Eye (tissue), 1 donor: ENCODE measurements at places on chromosomes 5 and 9.

GRCh38 chr9:92151691-92152393, 36.6 kb upstream of the SPTLC1 start:
- DNase-seq = no peak

- DNase-seq = no peak
These were observed 27.2 kb downstream of the CCDC69 start for GRCh38 chr5:151196556-151197290.

DNA sequence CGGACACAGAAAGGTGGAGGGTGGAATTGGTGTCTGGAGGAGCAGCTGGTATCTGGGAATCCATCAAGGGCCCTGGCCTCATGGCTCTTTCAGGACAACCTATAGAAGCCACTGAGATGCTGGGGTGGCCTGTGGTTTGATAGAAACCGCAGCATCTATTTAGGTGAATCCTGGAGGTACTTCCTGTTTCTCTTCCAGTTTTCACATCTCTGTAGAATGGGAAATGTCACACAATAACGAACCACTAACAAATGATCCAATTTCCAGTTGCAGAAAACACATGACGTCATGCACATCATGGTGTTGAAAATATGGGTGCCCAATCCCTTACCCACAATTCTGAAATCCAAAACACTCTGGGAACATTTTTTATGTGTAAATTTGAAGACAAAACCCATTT, 52.2 kb downstream of the ROPN1L start:
- DNase-seq = no peak

- no peak for DNase-seq
These were observed 80.0 kb downstream of the OTULIN start for GRCh38 chr5:14744296-14745187.

- DNase-seq = no peak
These were observed 88.6 kb upstream of the IFNE start for GRCh38 chr9:21570643-21571275.

- DNase-seq = no peak
These were observed 467.3 kb upstream of the PIK3R1 start for GRCh38 chr5:67748165-67748690.

- DNase-seq = no peak
These were observed 11.3 kb downstream of the FBXO38 start for GRCh38 chr5:148395031-148395430.

DNA sequence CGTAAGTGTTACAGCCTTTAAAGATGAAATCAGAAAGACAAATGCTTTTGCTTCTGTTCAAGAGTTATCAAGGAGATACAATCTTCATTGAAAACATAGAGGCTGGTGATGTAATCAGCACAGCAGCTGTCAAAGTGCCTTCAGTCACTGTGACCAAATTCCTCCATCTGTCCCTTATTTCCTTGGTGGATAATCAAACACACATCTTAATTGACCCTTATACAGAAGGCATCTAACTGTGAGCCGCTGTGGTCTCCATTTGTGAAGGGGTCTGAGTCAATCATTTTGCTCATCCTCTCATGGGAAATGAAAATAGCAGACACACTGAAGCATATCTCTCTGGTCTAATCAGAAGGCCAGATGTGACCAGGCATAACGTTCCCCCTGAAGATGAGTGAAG, 130.1 kb upstream of the TLR4 start:
- DNase-seq = peak; percentile 72

- no peak for DNase-seq
These were observed 10.2 kb downstream of the MAMDC2 start for GRCh38 chr9:70053864-70054263.

DNA sequence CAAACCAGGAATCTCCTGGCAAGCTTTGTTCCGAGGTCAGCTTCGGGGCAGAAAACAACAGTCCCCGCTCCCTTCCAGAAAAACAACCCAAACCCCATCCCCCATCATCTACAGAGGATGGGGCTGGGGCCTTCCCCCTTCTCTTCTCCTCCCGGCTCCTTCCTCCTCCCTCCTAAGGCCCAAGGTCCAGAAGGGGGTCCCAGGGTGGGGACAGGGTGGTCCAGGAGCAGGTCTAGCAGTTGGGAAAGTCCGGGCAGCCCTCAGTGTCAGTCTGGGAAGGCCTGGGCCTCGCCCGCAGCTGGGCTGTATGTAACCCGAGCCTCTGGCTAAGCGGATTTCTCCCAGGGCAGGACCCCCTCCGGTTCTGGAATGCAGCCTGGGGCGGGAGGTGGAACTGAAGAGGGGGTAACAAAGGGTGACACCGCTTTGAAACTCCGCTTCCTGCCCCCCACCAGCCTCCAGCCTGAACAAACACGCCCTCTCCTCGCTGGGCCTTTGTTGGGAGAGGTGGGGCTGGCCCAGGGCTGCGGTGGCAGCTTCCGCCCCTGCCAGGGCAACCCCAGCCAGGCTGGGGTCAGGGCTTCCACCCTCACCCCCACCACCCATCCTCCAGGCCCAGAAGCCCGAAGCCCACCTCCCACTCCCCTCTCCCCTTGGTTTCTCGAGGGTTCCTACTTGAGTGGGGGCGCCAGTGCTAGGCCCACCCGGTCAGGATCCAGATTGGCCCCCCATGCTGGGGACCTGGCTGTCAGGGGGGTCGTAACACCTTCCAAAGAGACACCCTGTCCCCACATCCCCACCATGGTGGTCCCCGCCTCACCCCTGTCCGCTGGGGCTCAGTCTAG, 63.5 kb downstream of the C9orf50 start:
- peak; percentile 94 for DNase-seq

GRCh38 chr5:171961117-171961516, 45.3 kb downstream of the FBXW11 start:
- no peak for DNase-seq

- DNase-seq = no peak
These were observed 458.0 kb upstream of the IZUMO3 start for GRCh38 chr9:25003686-25004085.

GRCh38 chr5:144697847-144698262, 527.2 kb downstream of the KCTD16 start:
- DNase-seq = peak; percentile 28

DNA sequence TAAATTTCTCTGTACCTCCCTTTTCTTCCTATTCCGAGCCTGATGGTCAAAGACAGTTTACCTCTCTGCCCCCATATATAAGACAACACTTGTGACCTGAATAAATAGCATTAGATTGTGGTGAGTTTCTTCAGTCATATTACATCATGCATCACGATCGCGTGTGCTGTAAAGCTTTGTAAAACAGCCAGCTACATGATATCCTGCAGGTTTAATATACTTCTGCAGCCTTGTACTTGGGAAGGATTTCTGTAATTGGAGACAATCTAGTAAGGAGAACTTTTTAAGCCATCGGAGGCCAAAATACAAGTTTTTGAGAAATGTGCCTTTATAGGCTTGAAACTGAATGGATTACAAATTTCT, 711.8 kb upstream of the WWC1 start:
- DNase-seq = no peak

- DNase-seq = no peak
These were observed 502.8 kb downstream of the BNC2 start for GRCh38 chr9:16367605-16368231.

GRCh38 chr5:39193553-39194465, 25.6 kb downstream of the FYB1 start:
- DNase-seq = no peak

- no peak for DNase-seq
These were observed 23.7 kb downstream of the CSNK1G3 start for GRCh38 chr5:123535648-123536047.

- DNase-seq = no peak
These were observed 153.8 kb downstream of the HSPA4 start for GRCh38 chr5:133205649-133206048.

- DNase-seq = no peak
These were observed 6.7 kb downstream of the SLCO4C1 start for GRCh38 chr5:102289251-102289899.

GRCh38 chr5:89545076-89545475, 662.1 kb upstream of the MEF2C start:
- peak; percentile 18 for DNase-seq

DNA sequence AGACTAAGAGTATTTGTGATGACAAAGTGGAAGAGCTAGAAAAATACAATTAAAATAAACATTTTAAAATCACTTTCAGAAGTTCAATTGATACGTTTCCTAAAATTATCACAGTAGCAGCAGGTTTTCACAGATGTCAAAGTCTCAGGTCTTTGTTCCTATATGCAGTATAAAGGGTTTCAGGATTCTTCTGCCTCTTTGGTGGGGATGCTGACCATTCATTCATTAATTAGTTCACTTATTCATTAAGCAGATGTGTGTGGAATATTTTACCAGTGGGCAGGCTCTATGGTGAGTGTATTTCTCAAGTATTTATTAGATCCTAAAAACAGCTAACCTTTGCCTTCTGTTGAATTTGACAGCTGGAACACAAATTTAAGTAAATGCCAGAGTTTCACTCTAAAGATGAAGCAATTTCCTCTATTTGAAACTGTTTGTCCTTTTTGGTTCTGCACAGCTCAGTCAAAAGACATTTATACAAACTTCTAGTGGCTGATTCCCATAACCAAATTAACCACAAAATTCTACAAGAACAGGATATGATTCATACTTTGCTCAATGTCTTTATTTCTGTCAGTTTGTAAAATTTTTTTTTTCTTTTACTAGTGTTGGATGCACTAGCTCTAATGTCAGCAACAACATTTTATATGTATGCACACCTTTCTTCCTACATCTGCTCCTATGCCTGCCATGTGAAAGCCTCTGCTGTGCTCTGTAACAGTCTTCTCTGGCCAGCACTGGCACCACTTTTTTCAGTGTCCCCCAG, 75.9 kb upstream of the PRR16 start:
- peak; percentile 2 for DNase-seq

DNA sequence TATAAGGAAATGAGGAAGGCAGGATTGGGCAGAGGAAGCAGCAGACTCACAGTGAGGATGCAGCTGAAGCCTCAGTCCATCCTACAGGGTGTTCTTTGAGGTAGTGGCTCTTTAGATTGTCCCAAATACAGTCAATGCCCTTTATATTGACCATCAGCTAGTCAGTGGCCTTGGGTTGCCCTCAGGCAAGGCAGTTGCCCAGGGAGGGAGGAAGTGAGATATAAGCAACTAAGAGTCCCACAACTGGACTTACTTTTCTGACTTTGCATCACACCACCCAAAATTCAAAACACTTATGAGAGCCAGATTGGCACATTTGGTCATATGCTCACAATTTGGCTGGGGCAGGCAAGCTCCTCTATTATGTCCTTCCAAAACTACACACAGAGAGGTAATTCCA, 9.4 kb upstream of the SLC12A2 start:
- no peak for DNase-seq

DNA sequence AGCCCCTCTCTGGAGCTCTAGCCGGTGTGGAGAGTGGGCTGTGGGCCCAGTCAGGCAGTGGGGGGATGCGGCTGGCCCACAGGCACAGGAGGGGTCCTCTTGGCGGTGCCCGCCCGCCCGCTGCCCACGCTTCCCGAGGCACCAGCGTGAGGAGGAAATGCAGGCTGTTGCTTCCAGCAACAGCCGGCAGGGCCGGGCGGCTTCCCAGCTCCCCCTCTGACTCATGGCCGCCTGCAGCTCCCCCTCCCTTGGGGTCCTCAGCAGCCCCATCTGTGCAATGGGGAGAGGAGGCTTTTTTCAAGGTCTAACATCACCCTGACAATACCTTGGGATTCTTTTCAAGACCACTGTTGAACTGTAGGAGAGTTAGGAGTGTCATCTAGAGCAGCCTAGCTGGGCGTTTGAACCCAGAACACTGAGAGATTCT, 10.4 kb downstream of the CXXC5 start:
- no peak for DNase-seq

DNA sequence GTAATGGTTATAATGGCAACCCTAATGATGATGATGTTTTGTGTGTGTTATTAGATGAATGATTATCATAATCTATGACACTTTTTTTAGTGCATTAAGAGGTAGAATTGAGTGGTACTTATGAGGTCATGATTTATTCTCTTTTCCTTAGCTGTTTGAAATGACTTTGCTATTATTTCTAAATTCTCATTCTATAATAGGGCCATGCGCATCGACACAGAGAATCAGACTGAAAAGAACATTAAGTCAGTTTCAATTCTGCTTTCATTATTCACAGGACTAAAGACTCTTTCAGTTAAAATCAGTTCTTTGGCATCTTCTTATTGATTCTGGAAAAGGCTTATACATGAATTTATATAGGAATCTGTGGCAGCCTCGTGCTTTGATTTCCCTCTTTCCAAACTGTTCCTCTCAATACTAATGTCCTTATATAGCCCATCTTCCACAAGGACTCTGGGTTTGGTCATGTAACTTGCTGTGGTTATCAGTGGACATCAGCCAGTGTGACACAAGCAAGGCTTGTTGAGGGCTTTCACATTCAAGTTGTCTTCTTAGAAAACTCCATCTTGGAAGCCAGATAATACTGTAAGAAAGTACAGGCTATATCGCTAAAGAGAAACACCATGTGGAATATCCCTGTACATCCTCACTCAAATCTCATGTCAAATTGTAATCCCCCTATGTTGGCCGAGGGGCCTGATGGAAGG, 140.3 kb upstream of the CHD1 start:
- no peak for DNase-seq

DNA sequence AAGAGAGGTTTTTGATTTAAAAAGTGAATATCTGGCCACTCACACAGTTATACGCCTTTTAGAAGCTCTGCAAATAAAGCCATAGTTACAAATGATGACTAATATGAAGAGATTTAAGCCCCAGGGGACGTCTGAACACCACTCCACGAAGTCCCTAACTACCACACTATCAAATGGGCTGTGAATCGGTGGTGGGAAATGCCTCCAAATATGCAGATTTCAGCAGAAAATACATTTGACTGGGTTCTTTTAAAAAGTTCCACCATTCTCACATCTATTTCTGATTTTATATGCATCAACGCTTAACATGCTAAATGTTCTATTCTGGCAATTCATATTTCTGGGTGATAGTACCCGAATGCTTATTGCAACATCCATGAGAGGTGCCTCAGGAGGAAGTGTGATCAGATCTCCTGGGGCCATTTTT, 22.5 kb downstream of the TICAM2 start:
- DNase-seq = no peak

- DNase-seq = peak; percentile 65
These were observed 80.1 kb downstream of the COL15A1 start for GRCh38 chr9:99023831-99024230.

DNA sequence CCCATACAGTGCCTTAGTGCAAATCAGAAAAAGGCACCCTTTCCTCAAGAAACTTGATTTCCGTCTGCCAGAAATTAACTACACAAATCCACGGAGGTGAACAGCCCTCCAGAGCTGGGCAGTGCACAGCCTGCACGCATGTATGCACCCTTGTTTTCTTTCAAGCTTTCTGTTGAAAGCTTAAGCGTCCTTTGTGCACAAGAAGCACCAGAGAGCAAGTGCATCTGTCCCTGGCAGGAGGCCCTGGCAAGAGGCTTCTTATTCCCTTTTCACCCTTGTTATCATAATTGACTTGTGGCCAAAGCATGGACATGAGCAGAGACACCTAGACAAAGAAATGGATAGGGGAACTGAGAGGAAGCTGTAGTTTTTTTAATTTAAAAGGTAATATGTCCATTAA, 47.4 kb upstream of the ATG10 start:
- DNase-seq = peak; percentile 39

- DNase-seq = no peak
These were observed 9.8 kb downstream of the LURAP1L start for GRCh38 chr9:12784461-12785259.

DNA sequence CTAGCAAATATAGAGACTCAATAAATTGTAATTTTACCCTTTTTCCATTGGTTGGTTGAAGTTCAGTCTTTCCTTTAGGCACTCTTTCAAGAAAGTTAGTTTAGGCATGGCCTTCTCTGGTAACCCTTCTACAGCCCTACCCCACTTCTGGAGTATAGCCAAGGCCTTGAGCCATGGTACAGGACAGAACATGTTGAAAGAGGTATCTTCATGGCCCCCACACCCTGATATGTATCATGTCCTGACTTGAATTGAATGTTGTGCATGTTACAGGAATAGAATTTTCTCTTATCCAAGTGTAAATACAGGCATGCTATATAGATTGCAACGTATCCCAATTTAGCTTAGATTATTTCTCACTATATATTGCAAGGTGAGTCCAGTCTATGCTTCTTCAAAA, 175.6 kb downstream of the CD180 start:
- DNase-seq = peak; percentile 32
